ENCODE measurements at places on chromosomes 6 and 20.

GRCh38 chr6:82072121-82072521 is 175.4 kb downstream of the IBTK start:
- no peak for DNase-seq

- DNase-seq: no peak
Observed at GRCh38 chr6:24963339-24963738, 27.6 kb upstream of the RIPOR2 start.

DNA sequence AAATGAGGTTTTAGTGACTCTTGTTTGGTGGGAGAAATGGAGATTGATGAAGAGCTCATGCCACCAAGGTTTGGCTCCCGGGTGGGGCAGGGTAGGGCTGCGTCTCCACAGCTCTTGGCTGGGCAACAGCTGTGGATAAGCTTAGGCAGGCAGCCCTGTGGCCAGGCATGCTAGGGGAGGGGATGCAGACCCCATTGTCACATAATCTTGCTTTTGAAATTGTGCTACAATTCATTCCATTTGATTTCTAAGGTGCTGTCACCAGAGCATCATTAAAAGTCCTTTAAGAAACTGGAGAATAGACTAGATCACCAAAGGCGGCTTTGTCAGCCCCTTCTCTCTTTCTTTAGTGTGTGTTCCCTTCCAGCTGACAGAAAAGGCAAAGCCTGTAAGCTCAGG is 574.2 kb upstream of the JAG1 start:
- DNase-seq: no peak

DNA sequence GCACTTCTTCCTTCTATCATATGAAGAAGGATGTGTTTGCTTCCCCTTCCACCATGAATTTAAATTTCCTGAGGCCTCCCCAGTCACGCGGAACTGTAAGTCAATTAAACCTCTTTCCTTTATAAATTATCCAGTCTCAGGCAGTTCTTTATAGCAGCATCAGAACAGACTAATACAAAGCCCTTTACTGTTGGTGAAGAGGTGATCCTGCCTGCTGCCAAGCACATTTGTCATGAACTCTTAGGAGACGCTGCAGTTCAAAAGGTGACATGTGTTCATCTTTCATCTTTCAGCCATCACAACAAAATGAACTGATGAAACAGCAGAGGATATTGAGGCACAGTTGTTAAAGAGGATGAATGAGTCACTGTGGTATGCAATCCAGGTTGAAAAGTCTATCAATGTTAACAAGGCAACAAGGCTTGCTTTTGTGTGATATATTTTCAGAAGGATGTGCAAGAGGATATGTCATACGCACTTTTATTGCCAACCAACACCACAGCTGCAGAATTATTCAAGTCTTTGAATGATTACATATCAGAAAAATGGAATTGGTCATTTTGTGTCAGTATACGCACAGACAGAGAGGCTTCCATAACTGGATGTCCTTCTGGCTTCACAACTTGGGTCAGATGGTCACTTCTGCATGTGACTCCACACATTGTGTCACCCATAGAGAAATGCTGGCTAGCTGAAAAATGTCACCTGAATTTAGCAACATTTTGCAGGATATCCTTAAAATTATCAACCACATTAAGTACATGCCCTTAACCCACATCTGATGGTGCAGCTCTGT is 52.4 kb upstream of the PLN start:
- DNase-seq: peak; percentile 5

DNA sequence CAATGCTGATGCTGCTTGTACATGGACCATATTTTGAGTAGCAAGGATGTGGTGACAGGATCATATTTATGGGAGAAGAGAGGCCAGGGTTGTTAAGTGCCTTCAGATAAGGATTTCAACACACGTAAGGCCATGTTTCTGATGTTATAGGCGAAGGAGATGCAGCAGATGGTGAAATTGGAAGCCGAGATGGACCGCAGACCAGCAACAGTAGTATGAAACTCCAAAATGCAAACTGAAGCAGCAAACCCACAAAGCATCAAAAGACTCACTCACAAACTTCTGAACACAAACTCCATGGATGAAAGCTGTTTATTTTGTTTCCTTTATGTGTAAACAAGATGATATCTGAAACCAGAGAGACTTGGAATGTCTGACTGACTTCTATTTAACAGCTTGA is 35.6 kb upstream of the LAMP5 start:
- DNase-seq: no peak

GRCh38 chr6:94130478-94130877 is 711.1 kb upstream of the EPHA7 start:
- DNase-seq: no peak

All from GM04504 (cell line).